ENCODE measurements at places on chromosomes 2 and 18.

DNA sequence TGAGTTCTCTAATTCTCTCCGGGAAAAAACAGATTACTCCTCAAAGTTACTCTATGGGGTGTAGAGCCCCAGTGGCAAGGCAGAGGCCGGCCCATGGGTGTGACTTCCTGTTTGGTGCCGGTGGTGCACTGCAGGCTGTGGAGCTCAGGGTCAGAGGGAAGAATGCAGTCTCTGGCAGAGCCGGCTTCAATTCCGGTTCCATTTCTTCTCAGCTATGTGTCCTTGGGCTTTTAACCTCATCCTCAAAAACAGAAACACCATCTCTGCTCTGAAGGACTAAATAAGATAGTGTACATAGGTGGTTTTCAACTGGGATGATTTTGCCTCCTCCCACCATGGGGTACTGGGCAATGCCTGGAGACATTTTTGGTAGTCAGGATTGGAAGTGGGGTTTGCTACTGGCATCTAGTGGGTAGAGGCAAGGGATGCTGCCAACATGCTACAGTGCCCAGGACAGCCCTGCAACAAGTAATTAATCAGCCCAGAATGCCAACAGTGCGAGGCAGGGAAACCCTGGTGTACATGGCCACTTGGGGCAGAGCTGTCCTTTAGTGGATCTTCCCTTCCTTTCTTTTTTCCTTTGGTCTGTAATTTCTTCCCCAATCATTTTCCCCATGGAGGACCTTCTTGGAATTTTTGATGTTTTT, 81.2 kb downstream of the INSIG2 start:
- peak; percentile 26 for DNase-seq

DNA sequence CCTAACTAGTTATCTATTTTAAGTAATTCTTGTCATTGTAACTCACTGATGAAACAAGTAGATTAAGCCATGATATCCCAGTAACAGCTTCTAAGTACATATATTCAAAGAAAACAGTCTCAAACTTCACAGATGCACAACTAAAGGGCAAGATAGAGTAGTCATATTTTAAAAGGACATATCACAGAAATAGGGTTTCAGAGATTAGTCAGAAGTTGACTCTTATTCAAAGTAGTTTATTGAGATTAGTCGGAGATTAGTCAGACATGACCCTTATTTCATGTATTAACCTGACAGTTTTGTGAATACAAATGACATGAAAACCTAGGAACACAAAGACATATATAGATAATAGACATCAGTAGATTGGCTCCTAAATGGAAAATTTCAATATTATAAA, 15.9 kb upstream of the CHAC2 start:
- DNase-seq = no peak

GRCh38 chr18:21408681-21409080, 166.6 kb downstream of the GREB1L start:
- no peak for DNase-seq

- no peak for DNase-seq
These were observed 54.2 kb upstream of the CTDP1 start for GRCh38 chr18:79625195-79625923.

DNA sequence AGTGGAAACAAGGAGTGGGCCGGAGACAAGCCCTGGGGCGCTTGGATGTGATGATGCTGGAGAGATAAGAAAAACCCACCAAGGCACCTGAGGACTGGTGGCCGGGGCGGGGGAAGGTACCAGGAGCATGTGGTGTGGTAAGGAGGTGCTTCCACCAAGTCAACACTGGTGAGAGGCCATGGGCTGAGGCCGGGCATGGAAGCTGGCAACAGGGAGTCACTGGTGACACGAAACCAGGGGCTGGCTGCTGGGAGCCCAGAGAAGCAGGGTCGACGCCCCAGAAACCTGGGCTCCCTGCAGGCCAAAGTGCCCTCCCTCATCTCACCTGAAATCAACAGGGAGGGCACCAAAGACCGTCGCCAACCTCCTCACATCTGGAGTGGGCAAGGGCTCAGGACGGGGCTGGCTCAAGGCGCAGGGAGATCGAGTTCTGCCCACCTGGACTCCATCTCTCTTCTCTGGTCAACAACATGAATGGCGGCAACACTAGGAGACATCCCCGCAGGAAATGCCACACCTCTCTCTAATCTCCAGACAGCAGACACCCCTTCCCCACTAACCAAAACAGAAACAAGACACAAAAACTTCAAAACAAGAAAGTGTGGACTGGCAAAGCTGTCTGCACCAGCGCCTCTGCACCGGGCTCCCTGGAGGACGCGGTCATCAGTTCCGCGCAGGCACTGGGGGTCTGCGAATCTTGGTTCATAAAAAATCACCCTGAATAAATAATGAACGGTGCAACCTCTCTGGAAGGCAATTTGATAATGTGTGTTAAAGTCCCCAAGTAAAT, 185.5 kb downstream of the HDAC4 start:
- DNase-seq = no peak

DNA sequence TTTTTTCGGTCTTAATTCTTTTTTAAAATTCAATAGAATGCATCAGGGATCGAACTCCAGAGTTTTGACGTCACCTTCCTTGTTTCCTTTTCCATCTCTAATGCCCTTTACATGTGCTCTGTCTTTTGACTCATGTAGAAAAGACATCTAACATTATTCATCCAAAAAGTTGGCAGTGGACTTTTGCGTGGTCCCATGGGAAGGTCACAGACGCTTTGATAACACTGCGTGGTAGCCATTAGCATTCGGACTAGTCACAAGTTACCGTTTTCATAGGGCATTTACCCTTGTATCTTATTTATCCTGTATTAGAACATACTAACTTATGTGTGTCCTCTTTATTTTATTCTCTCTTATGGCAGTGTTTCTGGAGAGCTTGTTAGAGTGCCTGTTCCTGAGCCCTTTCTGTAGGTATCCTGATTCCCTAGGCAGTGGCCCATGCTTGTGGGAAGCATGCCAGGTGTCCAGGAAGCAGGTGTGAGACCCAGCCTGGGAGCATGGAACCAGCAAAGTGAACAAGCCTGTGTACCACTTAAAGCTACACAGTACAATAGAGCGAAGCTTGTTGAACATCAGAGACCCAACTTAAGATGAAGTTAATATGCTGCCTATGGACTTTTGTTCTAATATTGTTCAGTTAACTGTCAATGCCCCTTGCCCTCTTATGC, 73.6 kb upstream of the RBM44 start:
- DNase-seq = no peak

DNA sequence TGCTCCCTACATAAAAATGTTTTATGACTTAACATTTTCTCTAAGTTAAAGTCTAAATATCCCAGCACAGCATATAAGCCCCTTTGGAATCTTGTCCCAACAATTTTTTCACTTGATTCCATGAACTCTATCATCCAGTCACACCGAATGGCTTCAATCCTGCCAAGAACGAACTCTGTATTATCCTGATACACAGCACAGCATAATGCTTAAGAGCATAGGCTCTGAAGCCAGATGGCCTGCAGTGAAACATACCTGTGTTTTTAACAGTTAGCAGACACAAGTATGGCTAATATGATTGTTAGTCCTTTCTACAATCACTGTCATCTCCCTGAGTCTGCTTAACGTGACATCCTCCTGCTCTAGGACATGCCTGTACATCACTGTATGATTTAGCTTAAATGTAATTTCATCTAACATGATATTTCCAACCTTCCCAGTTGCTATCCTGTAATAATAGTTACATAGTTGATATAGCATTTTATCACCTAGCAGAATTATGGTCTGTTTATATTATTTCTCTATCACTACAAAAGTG, 669.5 kb downstream of the ERBB4 start:
- no peak for DNase-seq

- no peak for DNase-seq
These were observed 560.8 kb upstream of the FAM98A start for GRCh38 chr2:34159901-34160300.

- no peak for DNase-seq
These were observed 69.5 kb downstream of the GPD2 start for GRCh38 chr2:156505696-156506095.

GRCh38 chr2:215644233-215644897, 208.5 kb upstream of the FN1 start:
- DNase-seq = no peak

DNA sequence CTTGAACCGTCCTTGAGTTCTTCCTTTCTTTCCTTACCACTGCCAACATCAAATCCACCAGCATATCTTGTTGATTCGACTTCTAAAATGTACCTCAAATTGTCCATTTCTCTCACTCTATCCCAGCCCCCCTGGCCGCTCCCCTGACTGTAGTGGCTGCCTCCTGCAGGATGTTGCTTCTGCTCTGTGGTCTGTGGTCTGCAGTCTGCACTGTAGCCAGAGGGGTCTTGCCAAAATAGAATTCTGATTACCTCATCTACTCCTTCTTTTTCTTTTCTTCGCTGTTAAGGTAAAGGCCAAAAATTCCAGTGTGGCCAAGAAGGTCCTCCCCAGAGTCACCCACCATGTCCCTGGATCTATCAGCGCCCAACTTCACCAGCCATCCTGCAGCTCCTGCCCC, 79.5 kb upstream of the ALPP start:
- DNase-seq = no peak

DNA sequence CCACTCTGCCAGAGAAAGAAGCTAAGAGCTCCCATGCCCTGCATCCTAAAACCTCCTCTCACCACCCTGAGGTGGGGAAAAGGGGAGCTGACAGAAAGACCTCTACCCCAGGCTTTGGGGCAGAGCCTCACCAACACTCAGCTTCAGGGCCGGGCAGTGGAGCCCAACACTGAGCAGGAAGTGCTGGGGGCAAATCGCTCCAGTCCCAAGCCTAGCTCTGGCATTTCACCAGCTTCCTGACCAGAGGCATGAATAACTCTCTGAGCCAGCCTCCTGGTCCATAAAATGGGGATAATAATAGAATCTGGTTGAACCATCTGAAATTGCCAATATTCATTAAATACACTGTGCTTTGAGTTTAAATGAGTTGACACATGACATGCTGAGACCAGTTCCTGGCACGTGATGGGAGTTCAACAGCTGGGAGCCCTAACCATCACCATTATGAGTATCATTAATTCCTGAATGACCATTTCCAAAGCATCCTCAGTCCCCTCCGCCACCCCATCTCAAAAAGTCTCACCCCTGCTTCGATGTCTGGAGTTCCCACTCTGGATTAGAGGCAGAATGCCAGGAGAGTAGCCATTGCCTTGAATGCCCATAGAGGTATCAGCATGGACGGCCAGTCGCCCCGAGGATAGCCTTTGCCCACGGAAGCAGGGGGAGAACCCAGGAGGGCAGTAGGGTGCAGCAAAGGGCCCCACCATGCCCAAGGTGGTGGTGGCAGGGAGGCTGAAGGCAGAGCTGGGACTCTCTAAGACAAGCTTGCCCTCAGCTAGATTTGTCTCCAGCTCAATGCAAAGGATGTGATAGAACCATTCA, 153.4 kb downstream of the TNS1 start:
- DNase-seq = no peak

DNA sequence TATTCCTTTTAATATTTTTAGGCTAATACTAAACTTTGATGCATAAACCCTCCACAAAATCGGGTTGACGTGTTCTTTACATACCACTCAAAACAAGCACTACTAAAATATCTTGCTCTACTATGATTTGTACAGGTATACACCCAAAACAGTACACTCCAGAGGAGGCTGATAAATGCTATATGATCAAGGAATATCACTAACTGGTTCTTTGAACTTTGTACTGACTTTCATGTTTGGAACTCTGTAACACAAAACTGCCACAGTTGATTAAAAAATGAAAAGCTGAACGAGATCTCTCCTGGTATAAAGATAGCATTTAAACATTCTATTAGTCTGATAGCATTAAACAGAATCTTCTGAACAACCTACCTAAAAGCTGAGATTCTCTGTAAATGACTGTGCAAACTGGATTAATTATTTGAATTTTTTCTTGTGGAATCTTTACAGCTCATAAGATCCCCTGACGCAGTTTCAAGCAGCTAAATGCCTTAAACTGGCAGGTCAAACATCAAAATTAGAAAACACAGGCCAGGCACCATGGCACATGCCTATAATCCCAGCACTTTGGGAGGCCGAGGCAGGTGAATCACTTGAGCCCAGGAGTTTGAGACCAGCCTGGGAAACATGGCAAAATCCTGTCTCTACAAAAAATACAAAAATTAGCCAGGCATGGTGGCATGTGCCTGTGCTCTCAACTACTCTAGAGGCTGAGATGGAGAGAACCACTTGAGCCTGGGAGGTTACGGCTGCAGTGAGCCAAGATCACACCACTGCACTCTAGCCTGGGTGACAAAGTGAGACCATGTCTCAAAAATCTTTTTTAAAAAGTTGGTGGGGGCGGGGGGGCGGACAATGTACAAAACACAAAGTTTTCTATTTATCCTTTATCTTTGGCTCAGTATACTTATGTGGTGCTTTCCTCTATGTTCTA, 150.6 kb downstream of the EXOC6B start:
- no peak for DNase-seq

- DNase-seq = no peak
These were observed 11.0 kb downstream of the ZNF407 start for GRCh38 chr18:74608681-74609080.

- DNase-seq = no peak
These were observed 651.9 kb downstream of the SLC4A3 start for GRCh38 chr2:220279372-220279771.

- no peak for DNase-seq
These were observed 480.4 kb downstream of the PARD3B start for GRCh38 chr2:205025580-205026240.

GRCh38 chr18:76989647-76990190, 142.9 kb downstream of the MBP start:
- DNase-seq = no peak

- no peak for DNase-seq
These were observed 1.8 kb upstream of the SULT6B1 start for GRCh38 chr2:37190290-37190689.
